Activated T-cell treated with anti-CD3 and anti-CD28 coated beads for 24 hours (primary cell): ENCODE measurements at places on chromosomes 5 and 9.

DNA sequence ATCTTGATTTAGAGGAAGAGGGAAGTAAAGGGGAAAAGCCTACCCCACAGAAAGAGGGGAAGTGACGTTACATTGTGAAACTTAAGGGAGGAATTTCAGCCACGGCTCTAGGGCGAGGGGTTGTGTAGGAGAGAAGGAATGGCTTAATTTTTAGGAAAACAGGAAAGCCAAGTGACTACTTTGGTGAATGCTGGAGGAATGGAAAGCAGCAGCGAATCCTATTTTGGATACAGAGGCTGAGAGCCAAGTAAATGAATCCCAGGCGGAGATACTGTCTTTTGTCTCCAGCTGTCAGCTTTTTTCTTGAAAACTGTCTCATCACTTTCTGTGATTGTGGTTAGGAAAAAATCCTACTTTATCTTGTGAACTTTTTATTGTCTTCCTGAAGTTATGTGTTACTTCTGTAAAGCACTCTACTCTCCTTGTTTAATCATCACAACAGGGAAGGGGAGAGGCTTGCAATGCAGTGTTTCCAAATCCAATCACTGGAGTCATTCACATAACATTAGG is 188.4 kb downstream of the TSSK1B start:
- DNase-seq: no peak

- DNase-seq: no peak
Measured at GRCh38 chr9:135077497-135078200, 9.8 kb upstream of the OLFM1 start.

DNA sequence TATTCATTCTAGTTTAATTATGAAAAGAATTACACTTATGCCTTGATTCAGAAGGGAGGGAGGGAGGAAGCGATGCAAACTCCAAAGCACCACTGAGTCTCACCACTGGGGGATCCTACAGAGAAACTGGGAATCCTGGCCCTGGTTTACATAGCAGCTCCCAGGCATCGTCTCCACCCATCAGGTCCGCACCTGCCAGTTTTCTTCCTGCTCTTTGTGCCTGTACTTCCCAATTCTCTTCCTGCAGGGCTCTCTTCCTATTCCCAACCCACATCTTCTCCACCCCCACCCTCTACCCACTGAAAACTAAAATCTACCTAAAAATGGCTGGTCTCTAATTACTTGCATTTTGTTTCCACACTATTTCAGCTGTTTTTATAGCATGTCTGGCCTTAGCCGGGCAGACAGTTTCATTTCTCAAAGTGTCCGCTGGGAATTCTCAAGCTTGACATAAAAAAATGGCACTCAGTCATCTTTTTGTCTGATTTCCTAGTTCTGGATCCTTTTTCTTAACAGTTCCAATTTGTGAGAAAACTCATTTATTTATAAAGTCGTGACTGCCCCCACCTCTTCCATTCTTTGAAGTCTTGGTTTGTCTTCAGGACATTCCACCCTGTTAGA is 1.6 kb upstream of the TNIP1 start:
- DNase-seq: no peak

GRCh38 chr9:89725271-89725670 is 120.5 kb downstream of the GADD45G start:
- no peak for DNase-seq

- DNase-seq: no peak
Measured at GRCh38 chr5:176742246-176743105, 67.9 kb upstream of the UNC5A start.

DNA sequence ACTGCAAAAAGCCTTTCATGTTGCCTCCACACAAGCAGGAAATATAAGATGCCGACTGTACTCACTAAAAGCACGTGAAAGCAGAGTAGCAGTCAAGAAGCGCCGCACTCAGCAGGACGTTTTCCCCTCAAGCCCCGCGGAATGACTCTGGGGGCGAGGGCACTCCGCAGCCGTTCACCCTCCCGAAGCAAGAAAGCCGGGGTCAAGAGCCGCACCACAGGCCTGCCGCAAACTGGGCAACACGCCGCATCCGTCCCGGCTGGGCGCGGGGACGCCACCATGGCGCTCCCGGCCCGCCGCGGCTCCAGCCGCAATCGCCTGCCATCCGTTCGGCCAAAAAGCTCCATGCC is 364 bp downstream of the RPS6 start:
- no peak for DNase-seq

DNA sequence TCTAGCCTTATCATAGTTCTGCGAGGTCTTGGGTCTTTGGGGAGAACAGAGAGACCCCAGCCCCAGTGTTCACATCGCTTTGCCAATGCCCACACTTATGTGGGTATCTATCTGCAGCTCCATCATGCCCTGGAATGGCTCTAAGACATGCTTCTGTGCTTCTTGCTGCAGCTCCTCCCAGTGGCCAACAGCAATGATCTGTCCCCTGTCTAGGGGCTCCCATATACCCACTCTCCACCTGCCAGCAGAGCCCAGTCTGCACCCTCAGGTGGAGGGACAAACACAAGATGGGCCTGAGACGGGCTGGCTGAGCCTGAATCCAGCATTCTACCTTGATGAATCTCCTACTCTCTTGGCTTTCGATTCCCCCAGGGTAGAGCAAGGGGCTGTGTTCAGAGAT is 14.6 kb upstream of the DAP start:
- no peak for DNase-seq

- no peak for DNase-seq
Measured at GRCh38 chr5:132024789-132025402, 13.4 kb upstream of the ACSL6 start.

DNA sequence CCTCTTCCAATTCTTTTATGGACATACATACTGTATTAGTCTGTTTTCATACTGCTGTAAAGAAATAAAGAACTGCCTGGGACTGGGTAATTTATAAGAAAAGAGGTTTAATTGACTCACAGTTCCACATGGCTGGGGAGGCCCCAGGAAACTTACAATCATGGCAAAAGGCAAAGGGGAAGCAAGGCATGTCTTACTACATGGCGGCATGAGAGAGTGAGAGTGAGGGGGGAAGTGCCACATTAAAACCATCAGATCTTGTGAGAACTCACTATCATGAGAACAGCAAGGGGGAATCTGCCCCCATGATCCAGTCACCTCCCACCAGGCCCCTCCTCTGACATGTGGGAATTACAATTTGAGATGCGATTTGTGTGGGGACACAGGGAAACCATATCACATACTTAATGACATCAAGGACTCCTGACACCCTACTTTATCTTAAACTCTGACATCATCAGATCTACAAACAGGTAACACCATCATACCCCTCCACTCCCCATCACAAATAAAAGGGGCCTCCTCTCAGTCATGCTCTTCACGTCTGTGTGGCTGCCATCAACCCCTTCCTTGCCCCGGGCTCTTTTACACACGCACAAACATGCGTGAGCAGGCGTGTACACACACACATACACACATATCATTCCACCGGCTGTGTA is 9.7 kb downstream of the ANKRD33B start:
- no peak for DNase-seq

DNA sequence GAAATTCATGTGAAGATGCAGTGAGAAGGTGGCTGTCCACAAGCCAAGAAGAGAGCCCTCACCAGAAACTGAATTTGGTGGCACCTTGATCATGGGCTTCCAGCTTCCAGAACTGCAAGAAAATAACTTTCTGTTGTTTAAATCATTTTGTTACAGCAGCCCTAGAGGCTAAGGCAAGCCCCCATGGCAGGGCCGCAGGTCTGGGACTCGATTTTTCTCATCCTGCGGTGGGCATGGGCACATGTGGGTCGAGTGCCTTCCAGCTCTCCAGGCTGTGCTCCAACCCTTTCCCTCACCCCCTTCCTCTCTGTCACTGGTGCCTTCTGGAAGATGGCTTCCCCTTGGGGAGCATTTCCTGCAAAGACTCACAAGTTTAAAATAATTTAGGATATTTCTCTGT is 40.7 kb downstream of the AHRR start:
- no peak for DNase-seq

DNA sequence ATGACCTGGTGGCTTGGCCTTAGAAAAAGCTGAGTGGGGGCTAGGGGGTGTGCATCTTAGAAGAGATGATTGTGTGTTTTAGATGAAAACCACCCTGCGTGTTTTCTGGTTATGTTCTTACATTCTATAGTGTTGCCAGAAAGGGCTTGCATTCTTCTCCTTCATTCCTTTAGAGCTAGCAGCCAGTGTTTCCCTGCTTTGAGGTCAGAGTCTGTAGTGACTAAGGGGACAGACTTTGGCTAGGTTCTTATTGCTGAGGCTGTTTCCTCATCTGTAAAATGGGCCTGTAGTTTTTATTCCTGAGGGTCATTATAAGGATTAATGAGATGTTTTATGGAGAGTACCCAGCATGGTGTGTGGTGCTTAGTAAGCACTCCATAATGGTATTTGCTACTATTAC is 6.4 kb downstream of the MAST4 start:
- no peak for DNase-seq

DNA sequence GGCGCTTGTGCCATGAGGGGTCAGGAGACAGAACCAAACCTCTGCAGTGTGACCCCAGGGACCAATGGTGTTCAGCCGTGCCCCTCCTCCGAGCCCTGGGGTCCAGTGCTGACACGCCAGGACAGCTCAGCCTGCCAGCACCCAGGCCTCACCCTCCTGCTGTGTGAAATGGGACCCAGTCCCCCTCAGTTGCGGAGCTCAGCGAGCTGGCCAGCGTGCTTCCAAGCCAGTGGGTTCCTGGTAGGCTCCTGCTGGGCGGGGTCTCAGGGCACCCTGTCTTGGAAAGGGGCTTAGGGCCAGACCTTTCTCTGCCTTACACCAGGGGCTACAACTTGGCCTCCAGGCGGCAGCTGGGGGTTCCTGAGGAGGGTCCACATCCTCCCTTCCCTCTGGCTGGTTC is 4.4 kb downstream of the RNF44 start:
- no peak for DNase-seq

DNA sequence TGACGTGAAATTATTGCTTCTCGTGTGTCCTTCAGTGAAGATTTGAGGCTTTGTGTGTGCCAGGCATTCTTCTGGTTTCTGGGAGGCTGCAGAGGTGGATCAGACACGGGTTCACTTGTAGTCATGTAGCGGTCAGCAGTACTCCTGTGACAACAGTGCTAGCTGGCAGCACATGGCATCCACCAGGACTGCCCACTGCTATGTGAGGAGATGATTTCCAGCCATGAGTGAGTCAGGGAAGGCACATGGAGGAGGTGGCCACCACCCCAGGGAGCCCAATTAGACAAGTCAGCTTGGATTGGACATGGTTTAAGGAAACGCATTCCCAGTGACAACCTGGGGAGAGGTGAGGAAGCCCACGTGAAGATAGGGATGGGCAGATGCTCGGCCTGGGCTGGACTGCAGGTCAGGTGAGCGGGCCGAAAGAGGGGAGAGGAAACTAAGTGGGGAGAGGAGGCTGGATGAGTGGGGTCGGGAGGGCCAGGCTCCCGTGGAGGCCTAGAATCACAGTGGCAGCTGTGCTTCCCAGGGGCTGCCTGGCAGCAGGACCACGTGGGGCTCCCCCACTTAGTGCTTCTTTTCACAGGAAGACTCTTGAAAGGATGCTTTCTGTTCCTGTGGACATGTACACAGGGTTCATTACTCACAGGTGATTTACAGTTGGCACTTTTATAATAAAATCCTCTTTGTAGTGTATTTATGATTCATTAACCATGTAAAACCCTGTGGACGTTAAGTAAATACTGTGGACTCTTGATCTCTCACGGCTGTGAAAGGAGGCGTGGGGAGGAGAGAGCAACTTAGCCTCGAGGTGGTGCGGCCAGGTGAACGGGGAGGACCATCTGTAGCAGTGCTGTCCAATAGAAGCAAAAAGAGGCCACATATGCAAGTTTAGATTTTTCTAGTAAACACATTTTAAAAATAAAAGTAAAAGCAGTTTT is 80.0 kb upstream of the OTULINL start:
- DNase-seq: no peak

GRCh38 chr5:140324041-140324600 is 21.2 kb upstream of the PFDN1 start:
- no peak for DNase-seq

- no peak for DNase-seq
Measured at GRCh38 chr9:69453746-69454145, 128.7 kb downstream of the ENTREP1 start.

DNA sequence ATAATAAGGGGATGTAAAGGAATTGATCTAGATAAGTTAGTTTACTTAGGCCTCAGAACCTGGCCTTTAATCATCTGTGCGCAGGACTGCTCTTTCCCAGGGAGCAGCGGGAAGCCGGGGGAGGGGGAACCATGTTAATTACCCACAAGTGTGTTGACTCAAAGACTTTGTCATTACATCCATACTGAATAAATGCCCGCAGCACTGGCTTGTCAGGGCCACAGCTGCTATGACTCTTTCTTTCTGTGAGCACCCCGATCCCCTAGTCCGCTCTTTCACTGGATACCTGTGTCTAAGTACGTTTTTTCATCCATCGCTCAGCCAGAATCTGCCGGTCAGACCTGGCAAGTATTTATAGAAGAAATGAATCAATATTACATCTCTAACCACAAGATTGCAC is 249.3 kb upstream of the DMRT1 start:
- no peak for DNase-seq
